Thoracic aorta (tissue), 2 donors: ENCODE measurements at places on chromosomes 7 and 10.

- DNase-seq = no peak
Measured at GRCh38 chr7:46680147-46680546, 759.1 kb upstream of the IGFBP3 start.

GRCh38 chr7:101121991-101122932, 4.6 kb upstream of the SERPINE1 start:
- DNase-seq = peak; percentile 93

DNA sequence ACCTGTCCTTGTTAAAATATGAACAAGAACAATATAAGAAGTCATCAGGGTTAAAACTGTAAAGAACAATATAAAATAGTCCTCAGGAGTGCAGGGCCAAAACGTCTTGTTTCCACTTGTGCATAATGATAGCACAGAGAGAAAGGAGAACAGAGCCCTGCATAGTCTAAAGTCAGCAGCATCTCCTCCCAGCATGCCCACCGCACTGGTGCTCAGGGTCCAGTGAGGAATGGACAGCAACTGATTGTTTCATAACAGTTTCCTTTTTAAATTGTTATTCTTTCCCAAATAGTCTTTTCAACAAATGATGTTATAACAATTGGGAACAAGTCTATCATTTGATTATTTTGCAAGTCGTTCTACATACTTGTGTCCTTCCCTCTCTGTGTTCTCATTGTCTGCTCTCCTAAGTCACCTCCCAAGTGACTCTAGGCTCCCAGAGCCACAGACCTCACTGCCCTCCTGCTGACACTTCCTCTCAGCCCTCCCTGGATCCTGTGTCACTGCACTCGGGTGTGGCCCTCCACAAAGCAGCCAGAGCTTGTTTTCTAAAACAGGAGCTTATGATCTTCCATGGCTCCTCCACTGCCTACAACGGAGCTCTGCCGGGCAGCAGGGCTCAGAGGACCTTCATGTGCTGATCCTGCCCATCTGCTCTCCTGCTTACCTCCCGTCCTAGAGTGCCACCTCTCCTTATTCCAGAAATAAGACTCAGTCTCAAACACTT, 27.6 kb downstream of the COBL start:
- DNase-seq = no peak

GRCh38 chr7:40200791-40201190, 66.0 kb downstream of the SUGCT start:
- DNase-seq = no peak

DNA sequence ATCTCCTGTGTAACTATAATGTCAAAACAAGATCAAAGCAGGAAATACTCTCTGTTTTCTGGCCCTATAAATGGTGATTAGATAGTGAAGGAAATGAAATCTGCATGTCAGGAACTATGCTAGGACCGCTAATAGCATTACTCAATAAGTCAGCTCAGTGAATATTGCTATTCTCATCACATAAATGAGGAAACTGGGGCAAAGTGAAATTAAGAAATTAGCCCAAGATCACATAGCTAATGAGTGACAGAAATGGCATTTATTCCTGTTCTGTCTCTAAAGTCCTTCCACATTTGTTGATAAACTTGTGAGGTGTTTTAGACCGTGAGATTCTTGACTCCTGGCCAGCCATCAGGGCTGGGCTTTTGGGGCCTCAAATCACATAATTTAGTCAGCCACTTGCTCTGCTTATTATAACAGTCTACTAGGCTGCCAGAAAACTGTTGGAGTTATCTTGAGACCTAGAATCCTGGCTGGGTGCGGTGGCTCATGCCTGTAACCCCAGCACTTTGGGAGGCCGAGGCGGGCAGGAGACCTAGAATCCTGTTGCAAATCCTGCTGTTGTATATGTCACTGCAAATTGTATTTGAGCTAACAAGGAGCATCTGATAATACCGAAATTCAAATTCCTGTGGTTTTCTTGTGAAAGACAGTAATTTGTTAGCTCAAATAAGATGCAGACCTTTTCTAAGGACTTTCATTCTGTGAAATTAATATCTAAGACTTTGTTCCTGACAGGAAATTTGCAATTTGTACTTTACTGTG, 66.5 kb upstream of the SHTN1 start:
- no peak for DNase-seq

GRCh38 chr10:79066411-79067240, 2.1 kb upstream of the ZMIZ1 start:
- no peak for DNase-seq

GRCh38 chr7:157431951-157432540, 95.2 kb downstream of the DNAJB6 start:
- no peak for DNase-seq

GRCh38 chr7:37281368-37282092, 167.1 kb downstream of the ELMO1 start:
- DNase-seq = no peak
